ENCODE measurements at places on chromosomes 4 and X.

DNA sequence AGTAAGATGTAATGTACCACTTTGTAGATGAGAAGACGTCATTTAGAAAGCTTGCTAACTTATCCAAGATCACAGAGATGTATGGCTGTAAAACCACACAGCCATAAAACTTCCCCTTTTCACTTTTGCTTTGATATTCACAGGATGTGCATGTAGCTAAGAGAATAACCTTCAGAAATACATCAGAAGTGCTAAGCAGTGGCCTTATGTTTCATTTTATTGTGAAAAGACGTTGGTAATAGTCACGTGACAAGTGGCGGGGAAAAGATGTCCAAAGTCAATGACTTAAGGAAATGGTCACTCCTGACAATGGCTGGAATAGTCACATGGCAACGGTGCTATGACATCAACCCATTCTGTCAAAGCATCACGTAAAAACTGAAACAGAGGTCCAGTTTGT, 12.9 kb upstream of the WDR17 start:
- DNase-seq, result no peak

GRCh38 chrX:145856181-145856580, 38.6 kb downstream of the SLITRK2 start:
- no peak for DNase-seq

DNA sequence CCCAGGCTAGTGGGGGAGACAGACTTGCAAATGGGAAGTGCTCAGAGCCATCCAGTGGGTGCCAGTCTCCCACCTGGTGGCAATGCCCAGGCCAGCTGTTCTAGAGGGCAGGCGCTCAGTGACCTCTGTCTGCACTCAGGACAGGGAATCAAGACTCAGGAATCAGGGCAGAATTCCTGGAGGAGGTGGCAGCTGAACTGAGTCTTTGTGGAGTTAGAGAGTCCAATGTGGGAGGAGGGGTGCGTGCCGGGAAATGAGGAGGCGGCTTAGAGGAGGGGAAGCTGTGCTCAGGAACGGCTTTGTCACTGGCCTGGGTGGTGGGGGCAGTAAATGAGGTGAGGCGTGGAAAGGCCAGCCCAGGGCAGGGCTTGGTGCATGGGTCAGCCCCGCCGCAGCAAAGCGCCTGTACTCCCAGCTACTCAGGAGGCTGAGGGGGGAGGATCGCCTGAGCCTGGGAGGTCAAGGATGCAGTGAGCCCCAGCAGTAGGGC, 31.3 kb upstream of the SORCS2 start:
- DNase-seq, result no peak

- DNase-seq, result no peak
Observed at GRCh38 chr4:158873795-158874401, 105.1 kb downstream of the FNIP2 start.

Data from NCI-H2227 treated with DMSO at 0.1 percent for 48 hours (cell line).